ENCODE measurements at places on chromosomes 7 and 10.

GRCh38 chr10:114905450-114905849 is 32.5 kb upstream of the TRUB1 start:
- DNase-seq, result no peak

GRCh38 chr10:84546609-84547008 is 218.2 kb downstream of the CCSER2 start:
- DNase-seq, result no peak

DNA sequence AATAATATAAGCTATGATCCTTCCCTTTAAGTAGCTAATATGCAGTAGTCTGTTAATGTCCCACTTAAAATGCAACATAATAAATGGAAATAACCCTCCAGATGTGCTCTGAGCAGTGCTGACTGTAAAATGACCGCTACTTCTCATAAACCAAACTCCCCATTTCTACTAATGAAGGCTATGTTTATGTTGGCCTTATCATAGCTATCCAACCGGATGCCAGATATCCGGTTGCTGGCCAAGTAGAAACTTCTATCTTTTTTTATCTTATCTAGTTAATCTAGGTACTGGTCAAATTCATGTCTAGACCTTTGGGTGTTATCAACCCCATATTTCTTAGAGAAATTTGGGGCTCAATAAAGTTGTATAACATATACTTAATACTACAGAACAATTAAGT is 56.6 kb downstream of the CHRM2 start:
- DNase-seq, result no peak

- no peak for DNase-seq
Measured at GRCh38 chr7:154884348-154884920, 118.5 kb downstream of the PAXIP1 start.

DNA sequence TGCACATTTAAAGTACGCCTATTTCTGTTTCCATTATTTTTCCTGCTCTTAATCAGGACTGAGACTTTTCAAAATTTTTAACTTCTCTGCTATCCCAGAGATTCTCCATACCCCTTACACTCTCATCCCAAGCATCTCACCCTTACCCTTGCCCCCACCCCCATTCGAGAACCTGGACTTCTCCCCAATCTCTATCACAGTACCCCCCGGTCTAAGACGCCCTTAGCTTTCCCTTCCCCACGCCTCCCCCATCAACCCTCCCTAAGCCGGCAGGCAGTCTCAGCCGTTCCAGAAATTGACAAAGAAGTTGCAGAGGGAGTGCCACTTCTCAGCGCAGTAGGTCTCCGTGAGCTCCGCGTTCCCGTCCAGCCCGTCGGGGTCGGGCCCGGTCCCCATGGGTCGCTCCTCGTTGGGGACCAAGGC is 1.4 kb downstream of the FGFBP3 start:
- no peak for DNase-seq

All from midbrain (tissue), 1 donor.